Stimulated activated CD8-positive, alpha-beta memory T cell treated with anti-CD3 and anti-CD28 coated beads, Interleukin-7, amount 100 ng/mL, for 1 hour (primary cell): ENCODE measurements at places on chromosomes 13 and 19.

GRCh38 chr13:98272549-98272948 lies 95.5 kb upstream of the RNF113B start:
- DNase-seq: no peak

DNA sequence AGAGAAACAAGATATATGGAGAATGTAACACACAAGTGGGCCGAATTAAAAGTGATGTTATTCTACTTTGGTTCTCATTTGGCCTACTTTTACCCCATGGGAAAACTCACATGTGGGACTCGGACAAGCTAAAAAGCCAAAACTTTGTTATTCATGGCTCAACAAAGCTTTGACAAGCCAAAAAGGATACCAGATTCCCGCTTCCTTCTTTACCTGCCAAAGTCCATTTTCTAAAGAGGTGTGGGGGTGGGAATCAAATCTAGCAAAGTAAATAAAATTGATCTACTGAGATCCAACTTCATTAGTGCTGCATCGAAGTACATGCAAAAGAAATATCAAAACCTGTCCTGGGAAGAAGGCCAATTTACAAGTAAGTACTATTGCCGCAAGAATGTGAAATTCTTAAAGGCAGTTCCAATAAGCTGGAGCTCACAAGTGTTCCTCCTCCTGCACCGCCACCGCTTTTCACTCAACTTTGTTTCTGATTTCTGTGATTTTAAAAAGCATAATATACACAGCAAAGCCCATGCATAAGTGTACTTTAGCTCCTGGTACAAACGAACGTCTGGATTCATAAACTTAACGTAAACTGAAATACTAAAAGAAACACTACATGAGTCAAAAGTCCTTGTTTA lies 1.1 kb downstream of the LNX2 start:
- DNase-seq: no peak

DNA sequence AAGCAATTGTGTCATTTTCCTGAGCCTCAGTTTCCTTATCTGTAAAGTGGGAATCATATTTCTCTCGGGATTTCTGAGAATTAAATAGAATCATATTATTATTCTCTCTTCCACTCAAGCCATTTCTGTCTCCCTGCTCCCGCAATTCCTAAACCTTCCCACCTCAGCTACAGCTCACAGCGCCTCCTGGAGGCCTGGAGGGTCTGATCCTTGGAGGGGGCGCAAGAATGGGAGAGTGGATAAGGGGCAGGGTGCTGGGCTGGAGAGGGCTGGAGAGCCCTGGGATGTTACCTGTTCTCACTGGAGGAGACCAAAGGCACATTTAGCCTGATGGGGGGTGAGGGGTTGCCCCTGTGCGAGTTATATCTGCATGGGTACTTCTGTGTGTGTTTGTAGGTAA lies 31.1 kb upstream of the CYP2S1 start:
- no peak for DNase-seq

DNA sequence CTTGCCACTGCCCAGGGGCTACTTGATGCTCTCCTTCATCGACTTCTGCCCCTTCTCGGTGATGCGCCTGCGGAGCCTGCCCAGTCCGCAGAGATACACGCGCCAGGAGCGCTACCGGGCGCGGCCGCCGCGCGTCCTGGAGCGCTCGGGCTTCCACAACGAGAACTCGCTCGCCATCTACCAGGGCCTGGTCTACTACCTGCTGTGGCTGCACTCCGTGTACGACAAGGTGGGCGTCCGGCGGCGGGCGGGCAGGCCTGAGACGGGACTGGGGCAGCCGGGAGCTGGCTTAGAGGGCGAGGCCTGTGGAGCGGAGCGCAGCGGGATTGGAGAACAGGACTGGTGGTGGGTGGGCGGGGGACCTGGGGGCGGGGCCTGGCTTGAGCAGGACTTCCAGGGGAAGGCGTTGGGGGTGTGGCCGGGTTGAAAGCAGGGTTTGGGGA lies 12.7 kb upstream of the PSMD8 start:
- DNase-seq: peak; percentile 27

- no peak for DNase-seq
These were observed 77.5 kb upstream of the CLDN10 start for GRCh38 chr13:95474992-95475391.

DNA sequence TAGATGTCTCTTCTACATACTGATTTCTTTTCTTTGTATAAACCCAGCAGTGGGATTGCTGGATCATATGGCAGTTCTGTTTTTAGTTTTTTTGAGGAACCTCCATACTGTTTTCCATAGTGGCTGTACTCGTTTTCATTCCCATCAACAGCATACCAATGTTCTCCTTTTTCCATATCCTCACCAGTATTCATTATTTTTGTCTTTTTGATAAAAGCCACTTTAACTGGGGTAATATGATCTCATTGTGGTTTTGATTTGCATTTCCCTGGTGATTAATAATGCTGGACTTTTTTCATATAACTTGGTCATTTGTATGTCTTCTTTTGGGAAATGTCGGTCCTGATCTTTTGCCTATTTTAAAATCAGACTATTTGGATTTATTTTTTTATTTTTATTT lies 108.5 kb downstream of the PAN3 start:
- no peak for DNase-seq
